ENCODE measurements at places on chromosomes 1 and 21.
A peak's percentile ranks its signal among the peaks of the same experiment; 100 is the strongest.

- H3K27me3 ChIP-seq = peaks cover 2% of the 10 kb centered on the region
- no peaks in the 10 kb centered on the region for H3K36me3 ChIP-seq
- DNase-seq = no peak
- H3K4me1 ChIP-seq = no peaks in the 10 kb centered on the region
- no peak overlapping the region for H3K4me3 ChIP-seq
Observed at GRCh38 chr21:44822484-44823178, 4.8 kb upstream of the SUMO3 start.

GRCh38 chr1:224929335-224930237, at the start of gene DNAH14:
Gene DNAH14, plus strand, starts transcription at chr1:224929675. Its CDS starts 23,028 bp downstream, at chr1:224952703.
- peak within 1 kb of the TSS; percentile 81 for H3K27ac ChIP-seq
- no peaks in the 10 kb centered on the region for H3K36me3 ChIP-seq
- H3K27me3 ChIP-seq = no peaks in the 10 kb centered on the region
- DNase-seq = peak; percentile 83

- H3K36me3 ChIP-seq = no peaks in the 10 kb centered on the region
- H3K27me3 ChIP-seq = no peaks in the 10 kb centered on the region
- H3K4me3 ChIP-seq = peak overlapping the region; percentile 67
- peak; percentile 79 for DNase-seq
- no peak overlapping the region for H3K27ac ChIP-seq
Observed at GRCh38 chr1:109395602-109396512, 1.9 kb downstream of the SORT1 start.

- H3K27ac ChIP-seq = no peak overlapping the region
- peak; percentile 83 for DNase-seq
- peak overlapping the region; percentile 47 for H3K4me3 ChIP-seq
- peaks cover 40% of the 10 kb centered on the region for H3K27me3 ChIP-seq
Observed at GRCh38 chr1:203326830-203327683, 21.7 kb downstream of the BTG2 start.

- DNase-seq = no peak
- H3K4me3 ChIP-seq = no peak overlapping the region
Observed at GRCh38 chr1:246843876-246844275, 87.9 kb downstream of the AHCTF1 start.

GRCh38 chr1:226942392-226942791, 2.3 kb downstream of the COQ8A start:
- H3K36me3 ChIP-seq = no peaks in the 10 kb centered on the region
- DNase-seq = no peak
- peaks cover 7% of the 10 kb centered on the region for H3K4me1 ChIP-seq
- H3K27me3 ChIP-seq = no peaks in the 10 kb centered on the region
- no peak overlapping the region for H3K4me3 ChIP-seq

- no peak overlapping the region for H3K4me3 ChIP-seq
- no peaks in the 10 kb centered on the region for H3K4me1 ChIP-seq
- no peak for DNase-seq
- H3K27ac ChIP-seq = no peak overlapping the region
Observed at GRCh38 chr1:151783796-151784195, 6.5 kb downstream of the TDRKH start.

- peak; percentile 8 for DNase-seq
- H3K27me3 ChIP-seq = no peaks in the 10 kb centered on the region
- H3K4me3 ChIP-seq = no peak overlapping the region
- H3K27ac ChIP-seq = no peak overlapping the region
- H3K4me1 ChIP-seq = no peaks in the 10 kb centered on the region
Observed at GRCh38 chr1:172109359-172109758, 268.1 kb downstream of the DNM3 start.

DNA sequence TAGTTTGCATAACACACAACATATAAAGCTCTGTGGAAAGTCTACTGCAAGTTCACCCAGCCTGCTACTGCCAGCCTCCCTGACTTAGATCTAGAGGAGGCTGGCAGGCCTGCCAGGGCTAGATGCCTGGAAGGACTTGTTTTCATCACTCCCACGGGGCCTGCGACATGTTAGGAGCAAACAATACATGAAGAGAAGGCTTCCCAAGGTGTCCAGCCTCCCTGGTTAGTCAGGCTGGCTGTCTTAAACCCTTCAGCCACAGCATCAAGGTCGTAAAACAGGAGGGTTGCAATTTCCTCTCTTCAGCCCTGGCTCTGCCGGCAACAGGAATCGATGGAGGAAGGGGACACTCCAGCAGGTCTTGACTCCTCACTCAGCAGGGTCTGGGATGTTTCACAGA, 104.5 kb downstream of the NGF start:
- no peak overlapping the region for H3K27ac ChIP-seq
- no peak overlapping the region for H3K4me3 ChIP-seq
- no peak for DNase-seq
- no peaks in the 10 kb centered on the region for H3K36me3 ChIP-seq

- DNase-seq = peak; percentile 3
- H3K27ac ChIP-seq = no peak overlapping the region
- H3K4me1 ChIP-seq = no peaks in the 10 kb centered on the region
- no peak overlapping the region for H3K4me3 ChIP-seq
- no peaks in the 10 kb centered on the region for H3K27me3 ChIP-seq
Observed at GRCh38 chr1:81430955-81431623, 369.6 kb upstream of the ADGRL2 start.

DNA sequence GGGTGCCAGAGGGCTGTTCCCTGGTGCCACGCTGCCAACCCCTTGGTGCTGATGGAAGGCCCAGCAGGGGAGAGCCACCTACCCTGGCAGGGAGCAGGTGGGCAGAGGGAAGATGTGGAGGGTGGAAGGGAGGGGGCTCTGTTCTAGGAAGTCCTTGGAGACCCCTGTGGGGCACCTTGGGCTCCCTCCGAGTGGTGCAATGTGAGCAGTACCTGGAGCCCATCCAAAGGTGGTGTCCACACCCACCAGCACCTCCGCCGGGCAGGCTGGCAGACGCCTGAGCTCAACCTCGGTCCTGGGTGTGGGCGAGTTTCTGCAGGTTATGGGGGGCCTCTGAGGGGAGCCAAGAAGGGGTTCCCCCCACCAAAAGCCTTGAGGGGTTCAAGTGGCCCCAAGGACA, 11.3 kb upstream of the DNMT3L start:
- H3K27ac ChIP-seq = no peak overlapping the region
- H3K36me3 ChIP-seq = no peaks in the 10 kb centered on the region
- no peak overlapping the region for H3K4me3 ChIP-seq
- H3K4me1 ChIP-seq = no peaks in the 10 kb centered on the region

DNA sequence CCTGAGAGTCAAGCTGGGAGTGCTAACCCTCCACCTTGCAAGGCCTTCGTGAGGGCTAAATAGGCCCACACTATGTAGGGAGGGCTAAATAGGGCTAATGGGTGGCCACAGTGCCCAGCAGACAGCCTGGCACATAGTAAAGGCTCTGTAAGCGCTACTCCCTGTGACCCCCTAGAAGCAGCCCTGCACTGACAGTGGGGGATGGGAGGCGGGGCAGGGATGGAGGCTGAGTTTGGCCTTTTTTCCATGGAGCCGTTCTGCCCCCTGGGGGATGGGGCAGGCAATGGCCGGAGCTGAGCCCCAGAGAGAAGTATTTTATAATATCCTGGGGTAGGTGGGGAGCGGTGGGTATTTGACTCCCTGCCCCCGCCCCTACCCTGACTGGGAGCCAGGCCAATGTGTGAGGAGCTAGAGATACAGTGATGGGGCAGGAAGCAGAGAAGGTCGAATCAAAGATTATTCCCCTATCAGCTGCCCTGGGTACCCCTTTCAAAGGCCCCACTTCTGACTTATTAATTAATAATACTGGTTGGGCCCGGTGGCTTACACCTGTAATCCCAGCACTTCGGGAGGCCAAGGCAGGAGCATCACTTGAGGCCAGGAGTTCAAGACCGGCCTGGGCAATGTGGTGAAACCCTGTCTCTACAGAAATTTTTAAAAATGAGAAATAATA, 42.3 kb downstream of the LACTBL1 start:
- no peak overlapping the region for H3K27ac ChIP-seq
- peak; percentile 8 for DNase-seq
- H3K27me3 ChIP-seq = peaks cover 10% of the 10 kb centered on the region
- no peaks in the 10 kb centered on the region for H3K4me1 ChIP-seq

- H3K27me3 ChIP-seq = no peaks in the 10 kb centered on the region
- DNase-seq = no peak
- no peak overlapping the region for H3K27ac ChIP-seq
- no peak overlapping the region for H3K4me3 ChIP-seq
- no peaks in the 10 kb centered on the region for H3K4me1 ChIP-seq
- no peaks in the 10 kb centered on the region for H3K36me3 ChIP-seq
Observed at GRCh38 chr1:162187687-162188276, 118.3 kb downstream of the NOS1AP start.

- peak overlapping the region; percentile 93 for H3K27ac ChIP-seq
- H3K4me3 ChIP-seq = peak overlapping the region; percentile 5
- peak; percentile 99 for DNase-seq
- no peaks in the 10 kb centered on the region for H3K27me3 ChIP-seq
- H3K4me1 ChIP-seq = peaks cover 25% of the 10 kb centered on the region
- no peaks in the 10 kb centered on the region for H3K36me3 ChIP-seq
Observed at GRCh38 chr21:33976082-33977016, 60.7 kb upstream of the ATP5PO start.

DNA sequence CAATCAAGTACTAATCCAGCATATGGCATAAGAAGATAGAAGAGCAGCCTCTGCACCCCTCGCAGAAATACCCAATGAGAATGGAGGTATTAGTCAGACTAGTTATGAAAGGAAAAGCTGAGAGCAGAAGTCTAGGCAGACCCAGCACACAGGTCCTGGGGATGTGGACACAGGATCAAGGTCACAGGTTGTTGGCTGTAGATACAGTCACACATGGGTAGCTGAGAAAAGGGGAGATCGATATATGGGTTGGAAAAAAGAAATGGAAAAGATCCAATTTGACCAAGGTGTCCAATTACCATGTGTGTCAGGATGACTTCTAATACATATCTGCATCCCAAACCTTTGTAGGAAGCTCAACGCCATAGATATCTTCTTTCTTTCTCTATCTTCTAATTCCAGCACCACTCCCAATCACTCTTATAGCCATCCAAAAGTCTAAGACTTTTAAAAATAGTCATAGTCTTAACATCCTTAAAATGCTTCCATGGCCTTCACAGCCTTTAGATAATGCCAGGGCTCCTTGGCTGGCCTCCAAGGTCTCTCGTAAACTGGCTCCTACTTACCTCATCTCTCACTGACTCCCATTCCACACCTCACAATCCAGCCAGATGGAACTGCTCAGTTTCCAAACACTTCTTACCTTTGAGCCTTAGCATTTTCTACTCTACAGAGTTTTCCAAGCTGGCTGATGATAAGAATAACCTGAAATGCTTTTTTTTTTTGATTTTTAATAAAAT, 8.3 kb upstream of the ZC3H11B start:
- H3K4me1 ChIP-seq = no peaks in the 10 kb centered on the region
- H3K4me3 ChIP-seq = no peak overlapping the region
- H3K27me3 ChIP-seq = no peaks in the 10 kb centered on the region
- H3K27ac ChIP-seq = no peak overlapping the region

DNA sequence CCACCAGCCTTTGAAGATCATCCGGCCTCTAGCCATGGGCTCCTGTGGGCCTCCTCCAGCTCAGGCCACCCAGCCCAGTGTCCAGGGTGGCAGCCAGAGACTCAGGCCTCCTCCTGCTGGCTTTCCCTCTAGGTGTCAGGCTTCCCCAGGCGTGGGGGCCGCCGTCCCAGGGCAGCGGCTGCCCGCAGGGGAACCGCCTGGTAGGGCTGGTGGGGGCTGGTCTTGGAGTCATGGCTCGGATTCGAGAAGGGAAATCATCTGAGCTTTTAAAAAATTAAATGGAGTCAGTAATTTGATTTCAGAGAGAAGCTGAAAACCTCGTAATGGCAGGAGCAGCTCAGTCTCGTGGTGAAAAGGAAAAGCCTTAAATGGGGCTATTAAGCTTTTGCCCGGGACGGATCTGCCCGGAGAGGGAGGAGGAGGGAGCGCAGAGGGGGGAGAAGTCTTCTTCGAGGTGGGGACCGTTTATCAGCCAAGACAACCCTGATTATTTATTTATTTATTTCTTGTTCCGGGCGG, 66.4 kb upstream of the TARDBP start:
- peaks cover 2% of the 10 kb centered on the region for H3K27me3 ChIP-seq
- H3K4me3 ChIP-seq = no peak overlapping the region
- H3K36me3 ChIP-seq = no peaks in the 10 kb centered on the region
- no peak overlapping the region for H3K27ac ChIP-seq
- no peak for DNase-seq

DNA sequence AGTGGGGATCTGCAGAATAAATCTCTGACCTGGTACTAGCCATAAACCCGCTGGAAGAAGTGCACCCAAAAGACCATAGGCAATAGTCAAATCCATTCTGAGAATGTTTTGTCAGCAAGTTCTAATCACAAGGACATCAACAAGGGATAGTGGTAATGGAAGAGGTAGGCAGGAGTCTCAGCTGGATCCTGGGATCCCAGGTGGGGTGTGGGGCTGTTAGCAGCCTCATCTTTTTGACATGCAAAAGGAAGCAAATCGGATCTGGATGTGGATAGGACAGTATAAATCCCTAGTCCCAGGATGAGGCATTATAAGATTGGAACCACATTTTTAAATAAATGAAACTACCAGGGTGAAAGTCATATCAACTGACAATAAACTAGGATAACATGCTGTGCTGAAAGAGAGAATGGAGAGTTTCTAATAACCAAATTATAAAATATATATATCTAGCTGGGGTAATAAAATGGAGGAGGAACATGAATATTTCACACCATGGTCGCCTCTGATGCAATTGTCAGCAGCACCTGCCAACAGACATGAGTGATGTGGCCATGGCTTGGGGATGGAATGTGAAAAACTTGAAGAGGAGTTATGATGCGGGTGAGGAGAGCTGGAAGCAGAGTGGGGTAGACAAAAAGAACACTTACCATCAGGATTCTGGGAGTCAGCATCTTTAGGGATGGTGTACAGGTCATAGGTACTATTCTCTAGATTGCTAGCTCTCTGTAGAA, 23.7 kb upstream of the PEX19 start:
- no peaks in the 10 kb centered on the region for H3K27me3 ChIP-seq
- H3K4me3 ChIP-seq = no peak overlapping the region
- H3K36me3 ChIP-seq = peaks cover 28% of the 10 kb centered on the region
- no peaks in the 10 kb centered on the region for H3K4me1 ChIP-seq
- H3K27ac ChIP-seq = no peak overlapping the region
- DNase-seq = no peak

GRCh38 chr1:30527511-30528140, 195.8 kb downstream of the MATN1 start:
- no peak overlapping the region for H3K27ac ChIP-seq
- H3K27me3 ChIP-seq = no peaks in the 10 kb centered on the region
- no peaks in the 10 kb centered on the region for H3K36me3 ChIP-seq
- peak; percentile 17 for DNase-seq
- H3K4me1 ChIP-seq = peaks cover 3% of the 10 kb centered on the region

GRCh38 chr21:44516342-44516741, 23.7 kb downstream of the KRTAP10-1 start:
- H3K36me3 ChIP-seq = no peaks in the 10 kb centered on the region
- no peaks in the 10 kb centered on the region for H3K4me1 ChIP-seq

DNA sequence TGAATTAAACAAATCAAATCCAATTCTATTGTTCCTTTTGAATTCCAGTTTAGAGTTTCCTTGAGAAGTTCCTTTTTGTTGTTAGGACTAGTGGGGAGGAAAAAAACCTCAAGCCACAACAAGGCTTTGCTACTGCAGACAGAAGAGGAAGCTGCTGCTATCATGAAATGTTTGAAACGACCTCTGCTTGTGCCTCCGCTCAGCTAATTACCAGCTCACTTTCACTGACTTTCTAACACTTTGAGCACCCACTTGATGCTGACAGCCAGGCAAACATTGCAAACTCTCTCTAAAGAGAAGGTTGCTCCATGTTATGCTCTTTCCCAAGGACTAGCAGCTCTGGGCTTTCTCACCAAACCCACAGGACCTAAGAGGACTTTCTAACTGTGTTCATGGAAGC, 203.9 kb upstream of the PROX1 start:
- no peak overlapping the region for H3K4me3 ChIP-seq
- no peaks in the 10 kb centered on the region for H3K4me1 ChIP-seq
- no peak overlapping the region for H3K27ac ChIP-seq
- DNase-seq = no peak
- H3K27me3 ChIP-seq = no peaks in the 10 kb centered on the region
- no peaks in the 10 kb centered on the region for H3K36me3 ChIP-seq

Measured in fibroblast of lung (primary cell).